ENCODE measurements at places on chromosomes 1 and 21.

GRCh38 chr1:109050228-109050995 is 8.5 kb upstream of the WDR47 start:
- no peak for DNase-seq

- DNase-seq, result no peak
Measured at GRCh38 chr1:26858160-26858559, 4.8 kb upstream of the SFN start.

GRCh38 chr1:18412882-18413353 is 67.8 kb upstream of the KLHDC7A start:
- no peak for DNase-seq

GRCh38 chr1:12135612-12136011 is 31.2 kb upstream of the TNFRSF1B start:
- DNase-seq, result no peak

- no peak for DNase-seq
Measured at GRCh38 chr1:235996048-235996785, 68.7 kb downstream of the NID1 start.

DNA sequence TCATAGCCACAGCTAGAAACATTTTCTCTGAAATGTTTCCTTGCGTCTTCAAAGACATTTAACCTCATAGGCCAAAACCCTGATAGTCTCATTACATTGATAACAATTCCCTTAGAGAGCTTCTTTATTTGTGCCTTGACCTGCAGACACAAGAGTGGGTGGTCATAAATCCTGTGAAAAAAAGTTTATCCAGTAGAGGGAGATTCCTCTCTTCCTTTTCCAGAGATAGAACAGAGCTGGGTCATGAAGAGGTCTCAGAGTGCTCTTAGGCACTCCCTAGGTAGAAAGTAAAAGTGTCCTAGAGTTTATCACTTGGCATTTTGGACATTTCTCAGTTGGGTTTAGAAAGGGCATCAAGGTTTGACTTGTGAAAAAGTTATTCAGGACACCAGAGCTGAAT is 426.1 kb downstream of the NUF2 start:
- DNase-seq, result no peak

GRCh38 chr1:241308011-241308410 is 49.0 kb downstream of the RGS7 start:
- no peak for DNase-seq

DNA sequence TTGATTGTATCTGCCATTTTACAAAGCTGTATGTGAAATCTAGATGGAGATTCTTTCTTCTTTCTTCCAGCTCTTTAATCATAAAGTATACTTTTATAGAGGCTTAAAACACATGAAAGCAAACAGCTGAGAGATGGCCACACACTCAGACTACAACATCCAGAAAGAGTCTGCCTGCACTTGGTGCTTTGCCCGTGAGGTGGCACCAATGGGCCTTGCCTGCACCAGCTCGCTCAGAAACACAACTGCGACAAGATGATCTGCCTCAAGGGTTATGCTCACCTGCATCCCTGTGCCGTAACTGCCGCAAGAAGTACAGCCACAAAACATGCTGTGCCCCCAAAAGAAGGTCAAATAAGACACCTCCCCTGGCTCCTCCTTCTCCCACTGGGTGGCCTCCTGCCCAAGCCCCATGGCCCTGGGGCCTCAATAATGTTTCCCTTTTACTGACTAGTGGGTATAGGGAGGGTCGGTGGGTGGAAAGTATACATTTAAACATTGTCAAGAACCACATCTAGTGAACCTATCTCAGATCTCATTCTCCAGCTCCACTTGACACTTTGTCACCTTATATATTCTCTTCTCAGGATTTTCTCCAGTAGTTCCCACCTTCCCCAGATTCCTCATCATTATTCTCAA is 66.7 kb upstream of the ANGPTL3 start:
- no peak for DNase-seq

GRCh38 chr1:226710501-226710900 is 28.6 kb downstream of the ITPKB start:
- no peak for DNase-seq

DNA sequence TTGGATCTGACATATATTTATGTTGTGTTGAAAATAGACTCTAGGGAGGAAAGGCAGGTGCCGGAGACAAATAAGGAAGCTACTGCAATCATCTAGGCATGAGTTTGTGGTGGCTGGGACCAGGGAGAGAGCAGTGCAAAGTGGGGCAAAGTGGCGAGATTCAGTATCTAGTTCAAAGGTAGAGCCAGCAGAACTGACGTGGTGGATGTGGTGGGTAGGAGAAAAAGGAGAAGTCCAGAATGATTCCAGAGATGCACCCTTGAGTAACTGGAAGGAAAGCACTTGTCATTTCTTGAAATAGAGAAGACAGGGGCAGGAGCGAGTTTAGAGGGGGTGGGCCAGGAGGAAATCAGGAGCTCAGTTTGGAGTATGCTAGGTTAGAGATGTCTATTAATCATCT is 275.2 kb downstream of the KAZN start:
- no peak for DNase-seq

- DNase-seq, result no peak
Measured at GRCh38 chr21:15063081-15063813, 1.6 kb downstream of the NRIP1 start.

DNA sequence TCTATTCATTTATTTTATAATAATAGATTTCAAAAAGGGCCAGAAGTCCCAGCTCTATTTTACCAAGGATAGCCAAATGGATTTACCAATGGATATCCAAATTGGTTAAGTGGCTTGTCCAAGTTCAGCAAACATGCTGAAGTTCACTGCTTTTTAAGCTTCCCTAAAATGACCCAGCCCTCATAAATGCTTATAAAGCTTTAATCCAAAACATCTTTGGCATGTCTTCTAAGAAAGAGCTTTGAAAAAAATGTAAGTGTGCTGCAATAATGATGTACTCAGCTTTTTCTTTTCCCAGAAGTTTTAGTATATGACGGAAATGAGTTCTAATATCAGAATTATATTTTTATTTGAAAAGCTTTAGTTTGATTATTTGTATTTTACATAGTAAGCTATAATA is 451.5 kb upstream of the ADAMTS5 start:
- no peak for DNase-seq

DNA sequence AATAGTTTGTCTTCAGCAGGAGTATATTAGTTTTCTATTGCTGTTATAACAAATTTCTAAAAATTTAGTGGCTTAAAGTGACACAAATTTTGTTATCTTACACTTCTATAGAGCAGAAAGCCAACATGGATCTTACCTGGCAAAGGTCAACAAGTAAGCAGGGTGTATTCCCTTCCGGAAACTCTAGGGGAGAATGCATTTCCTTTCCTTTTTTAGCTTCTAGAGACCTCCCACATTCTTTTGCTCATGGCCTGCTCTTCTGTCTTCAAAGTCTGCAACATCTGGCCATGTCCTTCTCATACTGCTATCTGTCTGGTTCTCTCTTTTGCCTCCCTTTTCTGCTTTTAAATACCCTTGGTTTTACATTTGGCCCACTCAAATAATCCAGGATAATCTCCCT is 242.6 kb downstream of the ZNF648 start:
- DNase-seq, result no peak

- no peak for DNase-seq
Measured at GRCh38 chr1:155951753-155952504, 10.5 kb downstream of the RXFP4 start.

- no peak for DNase-seq
Measured at GRCh38 chr1:216528816-216529215, 105.6 kb upstream of the USH2A start.

DNA sequence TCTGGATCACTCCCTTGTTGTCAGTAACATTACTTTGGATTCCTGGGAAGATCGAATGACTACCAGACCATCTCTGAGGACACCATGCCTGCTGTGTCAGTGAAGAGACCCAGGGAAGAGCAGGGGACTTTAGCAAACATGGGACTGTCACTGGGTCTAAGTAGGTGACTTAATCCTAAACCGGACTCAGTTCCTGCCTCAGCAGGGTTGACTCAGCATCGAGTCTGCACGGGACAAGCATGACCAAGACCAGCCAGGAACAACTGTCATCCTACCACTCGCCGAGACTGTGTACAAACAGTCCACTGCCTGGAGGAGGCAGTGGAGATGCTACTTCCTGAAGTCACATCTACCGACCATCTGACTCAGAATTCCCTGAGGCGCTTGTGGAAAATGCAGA is 53.2 kb upstream of the RAB4A start:
- DNase-seq, result no peak

DNA sequence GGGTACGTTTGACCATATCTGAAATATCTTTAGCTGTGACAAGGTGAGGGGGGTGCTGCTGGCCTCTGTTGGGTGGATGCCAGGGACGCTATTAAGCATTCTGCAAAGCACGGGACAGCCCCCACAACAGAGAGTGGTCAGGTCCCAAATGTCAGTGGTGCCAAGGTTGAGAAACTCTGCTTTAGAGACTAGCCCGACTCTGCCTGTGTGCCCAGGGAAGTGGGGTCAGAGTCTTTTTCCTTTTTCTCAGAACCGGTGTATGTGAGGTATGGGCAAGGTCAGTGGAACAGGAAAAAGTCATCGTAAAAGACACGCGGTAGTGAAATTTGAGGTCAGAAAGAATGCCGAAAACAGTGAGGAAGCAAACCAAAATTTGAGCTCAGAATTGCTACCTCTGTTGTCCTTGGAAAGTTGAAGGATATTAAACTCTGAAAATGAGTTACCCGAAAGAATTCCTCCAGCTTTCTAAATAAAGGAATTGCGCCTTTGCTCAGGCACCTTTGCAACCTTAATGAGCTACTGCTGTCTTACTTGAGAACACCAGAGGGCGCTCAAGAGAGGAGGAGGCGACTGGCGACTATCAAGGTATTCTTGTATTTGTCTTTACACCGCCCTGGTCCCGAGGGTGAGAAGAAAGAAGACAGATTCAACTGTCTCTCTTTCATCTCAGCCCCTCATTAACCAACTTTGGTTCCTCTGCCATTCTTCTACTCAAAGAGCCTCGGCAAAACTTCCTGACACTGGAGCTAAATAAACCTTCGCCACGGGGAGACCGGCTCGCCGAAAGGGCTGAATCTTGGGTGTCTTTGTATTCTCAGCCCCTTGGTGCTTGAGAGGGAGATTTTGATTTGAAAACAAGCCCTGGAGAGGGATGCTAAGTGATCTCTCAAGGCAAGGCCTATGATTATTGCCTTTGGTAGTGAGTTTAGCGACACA is 85.4 kb upstream of the OLIG2 start:
- peak; percentile 32 for DNase-seq

- no peak for DNase-seq
Measured at GRCh38 chr1:22556391-22557104, 6.7 kb upstream of the EPHA8 start.

- DNase-seq, result no peak
Measured at GRCh38 chr1:156812293-156812990, 4.2 kb downstream of the SH2D2A start.

DNA sequence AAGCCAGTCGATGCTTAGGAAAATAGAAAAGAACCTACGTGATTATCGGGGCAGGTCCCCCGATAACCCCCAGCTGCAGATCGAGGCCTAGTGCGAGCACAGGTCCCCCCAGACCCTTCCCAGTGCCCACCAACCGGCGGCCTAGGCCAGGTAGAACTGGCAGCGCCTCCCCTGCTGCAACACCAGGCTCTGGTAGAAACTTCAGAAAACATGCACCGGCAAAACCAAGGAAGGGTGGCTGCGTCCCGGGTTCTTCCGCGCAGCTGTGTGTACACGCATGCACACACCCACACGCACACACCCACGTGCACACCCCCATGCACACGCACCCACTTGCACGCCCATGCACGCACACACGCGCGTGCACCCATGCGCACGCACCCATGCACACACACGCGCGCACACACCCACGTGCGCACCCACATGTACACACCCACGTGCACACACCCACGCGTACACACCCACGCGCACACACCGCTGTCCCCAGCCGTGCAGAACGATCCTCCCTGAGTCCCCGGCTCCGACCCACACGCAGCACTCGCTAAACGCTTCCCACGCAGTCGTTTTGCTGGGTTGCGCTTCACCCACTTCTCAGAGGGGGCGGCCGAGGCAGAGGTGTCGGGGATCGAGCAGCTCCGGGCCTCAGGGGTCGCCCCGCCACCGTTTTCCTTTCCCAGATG is 5.2 kb downstream of the TSPEAR start:
- DNase-seq, result no peak

DNA sequence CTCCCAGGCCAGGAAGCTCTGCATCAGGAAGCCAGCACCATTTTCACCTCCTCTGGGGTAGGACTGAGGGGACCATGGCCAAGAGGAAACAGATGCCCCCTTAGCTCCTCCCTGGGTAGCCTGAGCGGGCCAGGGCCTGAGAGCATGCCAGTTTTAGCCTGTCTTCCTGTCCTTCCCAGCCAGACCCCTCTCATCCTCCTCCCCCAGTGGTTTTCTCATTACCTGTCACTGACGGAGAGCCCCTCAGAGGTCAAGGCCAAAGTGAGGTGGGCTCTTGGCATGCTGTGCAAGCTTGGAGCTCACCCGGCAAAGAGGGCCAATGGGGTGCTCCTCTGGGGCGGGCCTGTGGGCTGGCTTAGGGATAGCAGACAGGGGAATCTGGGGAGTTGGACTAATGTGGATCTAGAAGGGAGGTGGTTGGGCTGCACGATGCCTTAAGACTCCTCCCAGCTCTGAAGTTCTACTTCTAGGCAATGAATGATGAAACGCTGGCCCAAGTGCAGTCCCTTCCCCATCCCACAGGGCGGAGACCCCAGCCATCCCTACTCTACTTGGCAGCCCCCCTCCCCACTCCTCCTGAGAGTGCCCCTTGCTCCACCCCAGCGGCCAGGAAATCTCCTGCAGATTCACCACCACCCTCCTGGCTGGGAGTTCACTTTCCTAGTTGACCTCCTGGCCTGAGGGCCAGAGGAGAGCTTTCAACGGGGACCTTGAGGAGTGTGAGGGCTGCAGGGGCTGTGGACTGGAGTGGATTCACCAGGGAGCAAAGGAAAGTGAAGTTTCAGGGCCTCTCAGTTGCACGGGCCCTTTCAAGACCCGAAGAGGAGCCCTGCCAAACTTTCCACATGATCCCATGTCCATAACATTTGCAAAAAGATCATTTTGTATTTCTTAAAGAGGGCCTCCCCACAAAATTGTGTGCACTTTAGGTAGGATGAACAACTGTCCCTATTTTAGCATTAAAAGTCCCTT is 9.4 kb upstream of the LMNA start:
- DNase-seq, result no peak

DNA sequence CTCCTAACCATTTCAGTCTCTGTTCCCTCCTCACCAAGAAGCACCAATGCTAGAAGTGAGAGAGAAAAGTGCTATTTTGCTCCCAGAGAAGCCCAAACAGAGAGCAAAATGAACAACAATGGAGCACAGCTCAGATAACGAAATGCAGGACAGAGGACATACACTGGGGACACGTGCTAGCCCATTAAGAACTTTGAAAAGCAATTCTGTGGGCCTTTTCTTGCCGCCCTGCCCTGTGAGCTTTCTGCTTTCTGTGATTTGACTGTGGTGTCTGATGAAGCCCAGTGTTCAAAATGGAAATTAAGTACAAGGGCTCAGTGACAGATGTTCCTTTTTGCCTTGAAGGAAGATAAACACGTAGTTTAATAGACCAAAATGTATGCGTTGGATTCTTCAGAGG is 130.8 kb downstream of the S1PR1 start:
- DNase-seq, result no peak
